ENCODE measurements at places on chromosomes 5 and 9.

DNA sequence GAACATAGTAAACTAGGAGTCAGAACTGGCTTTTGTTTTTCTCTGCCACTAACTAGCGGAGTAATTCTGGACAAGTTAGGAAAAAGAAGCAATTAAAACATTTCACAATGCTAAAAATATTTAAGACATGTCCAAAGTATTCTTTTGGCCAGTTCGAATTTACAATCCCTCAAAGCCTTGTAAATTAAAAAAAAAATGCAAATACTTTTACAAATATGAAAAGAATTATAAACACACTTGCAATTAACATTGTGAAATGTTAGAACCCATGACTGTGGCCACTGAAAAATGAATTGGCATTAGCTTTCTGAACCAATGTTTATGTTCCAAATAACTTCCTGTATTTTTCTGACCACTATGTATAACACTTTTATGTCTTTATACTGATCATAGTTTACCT lies 2.2 kb downstream of the RAD1 start:
- no peak for DNase-seq

- no peak for DNase-seq
Observed at GRCh38 chr5:10374046-10375022, 20.8 kb downstream of the MARCHF6 start.

DNA sequence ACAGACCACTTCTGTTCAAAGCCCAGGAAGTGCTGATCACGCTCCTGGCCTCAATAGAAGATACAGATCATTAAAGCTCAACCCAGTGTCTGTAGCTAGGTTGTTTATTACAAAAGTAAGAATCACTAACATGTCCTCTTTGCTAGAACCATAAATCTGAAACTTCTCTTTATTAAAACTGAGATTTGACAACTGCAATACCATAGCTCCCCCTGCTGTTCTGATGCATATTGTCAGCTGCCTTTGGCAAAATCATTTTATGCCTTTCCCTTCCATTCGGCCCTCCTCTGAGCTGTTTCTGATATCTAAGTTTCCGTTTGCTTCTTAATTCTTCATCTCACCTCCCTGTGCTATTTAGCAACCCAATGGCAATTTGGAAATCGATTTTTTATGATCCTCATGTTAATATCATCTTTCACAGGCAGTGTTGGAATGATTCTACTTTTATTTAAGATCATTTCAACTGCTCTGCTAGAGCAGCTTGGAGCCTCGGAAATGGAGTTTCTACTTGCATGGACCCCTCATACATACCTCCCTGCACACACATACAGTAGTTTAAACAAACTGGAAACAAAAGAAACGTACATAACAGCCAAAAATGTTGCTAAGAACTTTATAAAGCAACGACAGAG lies 998.8 kb downstream of the MAT2B start:
- DNase-seq: peak; percentile 34

- no peak for DNase-seq
Observed at GRCh38 chr9:2674141-2674824, 43.0 kb upstream of the KCNV2 start.

DNA sequence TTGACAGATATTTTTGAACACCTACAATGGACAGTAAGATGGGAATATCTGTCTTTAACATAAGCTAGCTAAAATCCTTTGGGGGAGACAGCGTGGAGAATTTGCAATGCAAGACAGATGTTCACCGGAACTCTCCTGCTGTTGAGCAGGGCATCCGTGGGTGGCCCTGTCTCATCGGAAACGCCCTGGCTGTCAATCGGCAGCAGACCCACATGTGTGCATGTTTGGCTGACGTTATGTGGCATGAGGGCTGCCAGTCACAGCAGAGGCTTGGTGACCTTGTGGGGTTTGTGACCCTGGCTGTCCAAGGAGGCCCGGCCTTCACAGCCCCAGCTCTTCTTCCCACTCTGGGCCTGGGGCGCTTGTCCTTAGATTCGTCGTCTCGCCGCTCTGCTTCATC lies 129.7 kb upstream of the OTULINL start:
- DNase-seq: no peak

- DNase-seq: no peak
Observed at GRCh38 chr5:135493406-135494180, 41.4 kb upstream of the TIFAB start.

DNA sequence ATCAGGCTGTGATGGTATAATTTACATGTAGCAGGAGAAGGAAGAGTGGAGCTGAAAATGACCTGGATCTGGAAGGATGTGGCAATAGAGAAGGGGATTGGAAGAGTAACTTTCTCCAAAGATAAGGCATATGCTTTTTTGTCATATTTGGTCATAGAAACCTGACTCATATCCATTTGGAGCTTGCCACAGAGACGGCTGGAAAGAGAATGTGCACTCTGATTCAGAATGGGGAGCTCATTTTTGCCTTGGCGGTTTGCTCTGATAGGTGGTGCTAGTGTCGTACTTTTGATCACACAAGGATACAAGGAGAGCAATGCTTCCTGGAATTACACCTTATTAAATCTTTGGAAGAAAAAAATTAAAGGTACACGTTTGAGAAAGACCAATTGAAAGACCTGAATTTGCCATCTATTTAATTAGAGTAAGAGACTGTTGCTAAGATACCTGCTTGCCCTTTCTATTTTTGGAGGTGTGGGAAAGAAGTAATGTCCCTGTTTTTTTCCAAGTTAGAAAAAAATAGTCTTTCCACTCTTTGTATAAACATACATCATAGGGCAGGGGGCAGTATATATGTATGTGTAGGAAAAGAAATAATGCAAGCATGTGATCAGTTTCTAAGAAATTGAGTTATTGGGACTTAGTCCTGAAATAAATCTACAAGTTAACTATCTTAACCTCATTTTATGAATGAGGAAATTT lies 5.4 kb downstream of the LSM11 start:
- DNase-seq: no peak

DNA sequence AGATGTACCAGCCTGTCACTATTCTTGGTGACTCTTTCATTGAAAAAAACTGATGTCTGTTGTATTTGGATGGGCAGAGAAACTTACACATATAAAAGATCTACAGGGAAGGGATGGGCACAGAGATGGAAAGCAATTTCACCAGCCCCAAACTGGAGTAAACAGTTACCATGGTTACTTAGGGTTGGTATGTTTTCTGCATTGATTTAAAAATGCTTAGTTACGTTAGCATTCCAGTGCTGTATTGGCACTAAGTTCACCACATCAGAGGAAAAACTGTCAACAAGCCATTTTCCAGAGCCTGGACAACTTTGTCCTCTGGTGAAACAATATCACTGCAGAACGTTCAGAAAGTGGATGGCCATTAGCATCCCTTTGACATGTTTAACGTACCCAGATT lies 28.0 kb downstream of the MARCHF3 start:
- DNase-seq: no peak
